ENCODE measurements at places on chromosomes 5 and 9.
A peak's percentile ranks its signal among the peaks of the same experiment; 100 is the strongest.

DNA sequence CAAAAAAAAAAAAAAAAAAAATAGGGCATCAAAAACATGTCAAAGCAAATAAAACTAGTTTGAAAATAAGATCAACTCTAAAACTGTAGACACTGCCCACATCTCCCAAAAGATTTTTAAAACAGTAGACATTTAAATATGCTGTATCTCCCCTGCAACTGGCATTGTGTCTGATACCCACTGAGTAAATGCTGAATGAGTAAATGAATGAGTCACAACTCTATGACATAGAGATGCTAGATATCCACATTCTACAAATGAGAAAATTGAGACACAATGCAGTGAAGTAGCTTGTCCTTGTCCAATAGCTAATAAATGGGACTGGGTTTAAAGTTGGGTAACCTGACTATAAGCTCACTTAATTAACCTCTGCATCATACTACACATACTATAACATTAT lies 14.1 kb upstream of the MAP1B start:
- peak; percentile 38 for DNase-seq

- peak; percentile 53 for DNase-seq
Observed at GRCh38 chr5:172594867-172595466, 46.1 kb upstream of the NEURL1B start.

DNA sequence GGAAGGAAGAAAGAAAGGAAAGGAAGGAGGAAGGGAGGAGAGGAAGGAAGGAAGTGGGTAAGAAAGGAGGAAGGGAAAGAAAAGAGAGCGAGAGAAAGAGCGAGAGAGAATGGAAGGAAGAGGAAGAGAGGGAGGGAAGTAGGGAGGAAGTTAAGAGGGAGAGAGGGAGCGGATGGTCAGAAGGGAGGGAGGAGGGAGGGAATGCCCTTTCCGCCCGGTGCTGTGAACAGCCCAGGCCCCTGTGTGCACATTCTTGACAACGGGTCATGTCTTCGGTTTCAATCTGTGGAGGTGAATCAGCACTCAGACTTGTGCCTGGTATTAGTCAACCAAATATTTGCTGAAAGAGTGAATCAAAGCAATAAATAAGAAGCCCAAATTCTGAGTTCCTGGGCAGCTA lies 39.2 kb downstream of the PRUNE2 start:
- DNase-seq = peak; percentile 87

DNA sequence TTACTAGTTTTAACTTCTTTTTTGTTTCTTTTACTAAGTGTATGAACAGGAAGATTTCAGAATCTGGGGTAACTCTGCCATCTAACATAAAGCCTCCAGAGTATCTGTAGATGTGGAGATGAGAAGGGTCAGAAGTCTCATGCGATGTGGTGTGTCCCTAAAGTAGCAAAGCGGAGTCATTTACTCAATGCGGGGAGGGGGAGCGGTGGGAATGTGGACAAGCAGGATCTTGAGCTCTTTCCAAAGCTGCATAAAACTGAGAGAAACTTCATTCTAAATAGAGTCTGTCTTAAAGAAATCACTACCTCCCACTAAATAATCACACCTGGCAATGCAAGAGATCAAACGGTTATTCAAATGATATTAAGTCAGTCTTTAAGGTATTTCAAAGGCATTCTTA lies 92.4 kb downstream of the MED27 start:
- DNase-seq = no peak

GRCh38 chr9:131024978-131025868 lies 16.2 kb downstream of the LAMC3 start:
- no peak for DNase-seq

DNA sequence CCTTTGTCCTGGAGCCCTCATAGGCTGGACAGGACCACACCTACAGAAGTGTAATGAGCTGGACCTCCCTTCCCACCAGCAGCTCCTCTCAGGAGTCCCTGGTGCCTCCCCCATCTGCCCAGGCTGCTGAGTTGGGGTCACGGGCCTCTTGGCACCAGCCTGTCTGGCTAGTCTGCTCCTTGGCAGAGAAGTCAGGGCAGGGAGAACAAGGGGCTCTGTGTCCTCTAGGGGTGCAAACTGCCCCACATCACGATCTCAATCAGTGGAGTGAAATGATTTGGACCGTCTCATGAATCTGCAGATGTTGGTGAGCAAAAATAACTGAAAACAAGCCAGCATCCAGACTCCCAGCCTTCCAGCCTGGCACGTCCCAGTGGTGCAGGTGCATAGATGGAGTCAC lies 14.9 kb upstream of the GFPT2 start:
- no peak for DNase-seq

GRCh38 chr9:124774129-124774978 lies 2.6 kb upstream of the OLFML2A start:
- DNase-seq = peak; percentile 88

DNA sequence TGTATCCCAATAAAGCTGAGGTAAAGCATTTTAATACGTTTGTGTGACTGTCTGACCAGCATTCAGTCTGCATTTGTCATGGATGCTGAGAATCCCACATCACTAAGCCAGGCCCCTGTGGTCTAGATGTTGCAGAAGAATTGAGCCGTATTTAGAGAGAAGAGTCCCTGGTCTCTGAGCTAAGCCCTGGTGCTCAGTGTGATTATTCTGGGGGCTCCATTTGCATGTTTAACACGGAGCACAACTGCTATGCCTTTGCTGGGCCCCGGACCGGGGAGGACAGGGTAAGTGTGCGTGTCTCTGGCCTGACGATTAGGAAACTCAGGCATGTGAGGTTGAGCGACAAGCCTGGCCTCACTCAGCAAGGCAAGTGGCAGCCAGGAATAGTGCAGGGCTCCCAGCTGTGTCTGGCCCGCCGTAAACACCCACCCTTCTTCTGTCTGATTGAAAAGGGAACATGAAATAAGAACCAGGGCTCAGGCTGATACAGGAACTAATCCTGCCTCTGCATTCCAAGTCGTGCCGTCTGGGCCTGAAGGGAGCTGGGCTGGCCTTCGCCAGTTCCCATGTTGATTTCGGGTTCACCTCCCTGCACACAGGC lies 22.3 kb downstream of the FAM78A start:
- DNase-seq = no peak

- no peak for DNase-seq
Observed at GRCh38 chr5:138649775-138650174, 74.6 kb upstream of the HSPA9 start.

GRCh38 chr5:60633341-60633740 lies 66.6 kb downstream of the DEPDC1B start:
- peak; percentile 11 for DNase-seq

DNA sequence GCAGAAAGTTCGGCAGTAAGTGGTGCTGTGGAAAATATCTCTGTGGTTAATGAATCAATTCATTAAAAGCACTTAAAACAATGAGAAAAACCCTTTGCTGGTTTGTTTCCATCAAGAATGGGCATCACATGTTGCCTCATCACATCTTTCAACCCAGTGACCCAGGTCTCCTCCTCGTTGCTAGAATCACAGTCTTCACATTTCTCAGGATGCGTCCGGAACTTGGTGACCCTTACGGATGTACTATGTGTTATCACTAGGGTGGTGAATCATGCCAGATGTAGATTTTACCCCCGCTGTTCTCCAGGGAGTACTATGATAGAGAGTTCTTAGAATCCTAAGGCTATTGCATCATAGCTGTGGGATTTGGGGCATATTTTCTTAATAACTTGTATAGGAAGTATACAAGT lies 217.9 kb upstream of the KLF4 start:
- peak; percentile 94 for DNase-seq

GRCh38 chr5:163914910-163915309 lies 409.5 kb downstream of the MAT2B start:
- DNase-seq = no peak

DNA sequence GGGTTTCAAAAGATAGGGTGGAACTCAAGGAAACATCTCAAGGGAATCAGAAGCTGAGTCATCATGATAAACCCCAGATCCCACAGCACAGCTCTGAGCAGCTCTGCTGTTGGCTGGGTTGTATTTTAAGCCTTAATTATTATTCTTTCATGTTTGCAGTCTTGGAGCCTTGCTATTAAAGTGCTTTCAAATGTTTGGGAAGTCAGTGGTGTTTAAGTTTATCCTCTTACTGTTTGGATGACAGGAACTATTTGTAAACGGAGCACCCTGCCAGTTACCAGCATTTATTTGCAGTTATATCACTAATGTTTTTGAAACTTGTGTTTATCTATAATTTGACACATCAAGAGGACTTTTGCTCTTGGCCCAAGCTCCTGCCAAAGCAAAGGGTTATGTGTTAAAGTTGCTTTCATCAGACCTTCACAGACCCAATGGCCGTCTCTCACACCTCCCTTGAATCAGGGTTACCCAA lies 141.1 kb upstream of the SPDL1 start:
- no peak for DNase-seq

DNA sequence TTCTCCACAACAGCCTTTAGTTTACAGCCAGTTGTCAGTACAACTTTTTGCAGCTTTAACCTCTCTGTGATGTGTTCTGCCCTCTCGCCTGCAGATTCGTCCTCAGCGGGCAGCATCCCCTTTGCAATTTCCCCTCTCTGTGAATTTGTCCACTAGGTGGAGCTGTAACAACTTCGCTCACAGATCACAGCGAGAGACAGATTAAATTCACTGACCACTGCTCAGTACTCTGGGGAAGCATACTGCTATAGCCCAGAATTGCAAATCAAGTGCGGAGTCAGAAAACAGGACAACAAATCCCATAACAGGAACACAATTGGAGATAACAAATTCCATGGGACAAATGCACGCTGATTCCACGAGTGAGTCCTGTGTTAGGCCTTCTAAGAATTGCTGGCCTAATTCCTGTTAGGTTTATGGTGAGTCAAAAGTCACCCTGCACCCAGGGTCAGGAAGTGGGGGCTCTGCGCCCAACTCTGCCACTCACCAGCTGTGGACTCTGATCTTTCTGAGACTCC lies 2124.9 kb downstream of the MAT2B start:
- peak; percentile 58 for DNase-seq

- DNase-seq = peak; percentile 87
Observed at GRCh38 chr5:107671742-107672210, 1.0 kb upstream of the EFNA5 start.

DNA sequence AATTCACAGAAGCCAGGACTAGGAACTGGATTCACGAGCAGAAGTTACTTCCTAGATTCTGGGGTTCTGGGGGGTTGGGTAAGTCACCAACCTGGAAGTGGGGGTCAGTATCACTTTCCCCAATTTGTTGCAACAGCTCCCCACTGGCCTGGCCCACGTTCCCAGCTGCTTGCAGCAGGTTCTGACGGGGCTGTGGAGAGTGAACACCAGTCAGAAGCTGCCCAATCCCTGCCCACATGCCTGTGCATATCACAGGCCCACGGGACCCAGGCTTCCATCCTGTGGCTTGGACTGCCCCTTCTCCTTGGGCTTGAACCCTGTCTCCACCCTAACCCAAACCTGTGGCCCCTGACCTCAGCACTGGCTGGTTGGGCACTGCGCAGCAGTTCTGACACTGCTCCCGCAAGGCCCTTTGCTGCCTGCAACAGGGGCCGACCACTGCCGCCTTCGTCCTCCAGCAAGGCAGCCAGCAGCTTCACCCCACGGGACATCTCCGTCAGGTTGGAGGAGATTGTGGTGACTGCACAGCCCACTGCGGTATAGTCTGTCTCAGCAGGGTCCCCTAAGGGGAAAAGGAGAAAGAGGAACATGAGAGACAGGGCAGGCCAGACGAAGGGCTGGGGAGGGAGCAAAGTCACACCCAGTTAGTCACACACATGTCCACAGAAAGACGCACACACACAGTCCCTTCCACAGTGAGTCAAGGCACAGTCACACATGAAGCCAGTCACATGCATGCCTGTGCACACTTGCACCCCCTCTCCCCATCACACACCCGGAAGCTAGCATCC lies 13.1 kb downstream of the TLN1 start:
- no peak for DNase-seq

- no peak for DNase-seq
Observed at GRCh38 chr9:112446080-112446479, 40.5 kb upstream of the KIAA1958 start.

DNA sequence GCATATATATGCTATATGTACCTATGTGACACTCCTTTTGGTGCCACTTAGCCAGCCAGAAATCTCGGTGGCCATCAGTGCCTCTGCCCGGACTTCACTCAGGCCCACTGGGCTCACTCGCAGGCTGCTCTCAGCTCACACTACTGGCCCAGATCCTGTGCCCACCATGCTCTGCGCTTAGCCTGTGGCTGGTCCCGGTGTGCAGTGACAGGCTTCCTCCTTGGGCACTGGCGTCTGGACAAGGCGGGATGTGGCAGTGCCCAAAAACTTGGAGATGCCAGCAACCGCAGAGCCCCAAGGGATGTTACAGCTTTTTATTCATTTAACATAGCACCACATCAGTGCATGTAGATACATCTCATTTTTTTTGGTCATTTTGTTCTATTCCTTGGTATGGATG lies 77.4 kb downstream of the NREP start:
- no peak for DNase-seq

GRCh38 chr9:37386988-37387387 lies 35.5 kb upstream of the GRHPR start:
- no peak for DNase-seq

DNA sequence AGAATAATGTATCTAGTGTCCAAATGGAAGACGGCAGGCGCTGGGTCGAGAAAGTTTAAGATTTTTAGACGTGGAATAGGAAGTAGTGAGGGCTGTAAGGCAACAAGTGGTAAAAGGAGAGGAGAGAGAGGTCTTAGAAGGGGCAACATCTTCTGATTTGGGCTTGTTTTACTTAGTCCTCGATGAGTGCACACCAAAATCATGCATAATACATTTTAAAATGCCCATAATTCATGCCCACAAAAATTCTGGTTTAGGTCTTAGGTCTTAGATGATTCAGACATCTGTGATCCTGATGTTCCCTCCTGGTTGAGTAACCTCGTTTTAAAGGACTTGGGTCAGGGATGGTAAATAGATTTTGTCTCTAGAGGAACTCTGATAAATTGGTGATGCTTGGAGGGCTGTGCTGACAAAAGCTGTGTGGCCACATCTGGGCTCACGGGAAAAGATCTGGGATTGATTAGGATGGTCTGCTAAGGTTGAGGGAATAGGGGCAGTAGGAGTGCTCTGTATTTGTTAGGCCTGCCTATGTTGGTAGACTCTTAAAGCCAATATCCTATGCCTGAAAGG lies 476.3 kb downstream of the CCDC171 start:
- no peak for DNase-seq

- DNase-seq = no peak
Observed at GRCh38 chr9:35862328-35862727, 7.9 kb downstream of the OR13J1 start.
